Colonic mucosa (tissue), 4 donors: ENCODE measurements at places on chromosomes 2 and 18. TPM values are rescaled to one million over a fixed set of nuclear protein-coding genes. Genes with fewer than 3 reads are reported as not detected.

DNA sequence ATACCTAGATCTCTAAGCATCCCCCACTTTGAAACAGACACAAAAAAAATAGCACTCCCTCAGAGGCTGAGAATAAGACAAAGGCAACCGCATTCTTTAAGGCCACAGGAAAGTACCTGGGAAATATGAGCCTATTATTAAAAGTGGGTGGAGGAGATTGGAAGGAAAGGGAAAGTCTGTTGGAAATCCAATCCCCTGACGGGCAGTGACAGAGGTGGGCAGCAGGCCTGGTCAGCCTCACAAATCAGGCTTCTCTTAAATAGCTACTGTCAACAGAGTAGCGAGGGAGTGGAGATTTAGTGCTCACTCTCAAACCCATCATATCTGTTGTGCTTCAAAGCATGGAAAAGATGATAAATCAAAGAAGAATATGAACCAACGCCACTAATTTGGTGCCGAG, 324.4 kb downstream of the ALK start:
- no peak for DNase-seq

UCN gene
- total RNA-seq = 1.0 TPM

DNA sequence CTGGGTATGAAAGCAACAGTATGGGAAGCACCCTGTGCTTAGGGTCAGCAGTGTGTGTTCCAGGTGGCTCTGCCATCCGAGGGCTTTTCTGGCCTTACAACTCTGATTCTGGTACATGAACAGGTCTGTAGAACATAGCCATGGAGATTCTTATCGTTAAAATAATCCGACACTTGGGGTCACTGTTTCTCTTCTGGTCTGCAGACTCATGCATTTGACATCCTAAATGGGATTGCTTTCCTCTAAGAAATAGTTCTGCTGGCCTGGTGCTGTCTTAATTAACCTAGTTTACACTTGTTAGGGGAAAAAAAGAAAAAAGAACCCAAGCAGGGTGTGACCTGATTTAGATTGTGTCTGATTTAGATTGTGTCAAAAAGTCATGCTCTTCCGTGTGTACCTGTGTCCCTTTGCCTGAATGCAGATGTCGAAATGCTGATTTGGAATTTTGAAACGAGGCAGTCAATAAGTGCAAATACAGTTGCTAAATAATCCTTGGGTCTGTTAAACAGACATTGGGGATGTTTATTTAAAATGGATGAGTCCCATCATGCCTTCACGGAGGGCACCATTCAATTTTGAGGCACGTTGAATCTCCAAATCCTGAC, 59.6 kb downstream of the TRPM8 start:
- DNase-seq = no peak

NTSR2 gene
- not detected for total RNA-seq

DNA sequence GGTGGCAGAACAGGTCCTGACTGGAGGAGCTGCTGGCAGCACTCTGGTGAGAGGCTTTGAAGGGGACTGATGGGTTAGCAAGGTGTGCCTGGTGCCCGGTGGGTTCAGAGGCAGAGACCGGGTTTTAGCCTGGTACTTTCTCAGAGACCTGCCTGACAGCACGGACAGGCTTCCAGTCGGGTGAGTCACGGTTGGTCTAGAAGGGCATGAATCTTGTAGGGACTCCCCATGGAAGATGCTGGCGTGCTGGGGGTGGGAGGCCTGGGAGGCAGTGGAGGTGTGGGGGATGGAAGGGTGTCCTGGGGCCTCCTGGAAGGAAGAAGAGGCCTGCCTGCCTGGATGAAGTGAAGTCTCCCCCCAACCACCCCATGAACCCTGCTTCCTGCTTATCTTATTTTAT, 52.6 kb downstream of the ACKR3 start:
- DNase-seq = no peak

COBLL1 gene
- 20.7 TPM for total RNA-seq

- no peak for DNase-seq
Measured at GRCh38 chr18:35377875-35378573, 887 bp upstream of the ZNF396 start.

ANTXR1 gene
- 8.1 TPM for total RNA-seq

- DNase-seq = no peak
Measured at GRCh38 chr18:12907258-12907925, 23.4 kb upstream of the PTPN2 start.

DNA sequence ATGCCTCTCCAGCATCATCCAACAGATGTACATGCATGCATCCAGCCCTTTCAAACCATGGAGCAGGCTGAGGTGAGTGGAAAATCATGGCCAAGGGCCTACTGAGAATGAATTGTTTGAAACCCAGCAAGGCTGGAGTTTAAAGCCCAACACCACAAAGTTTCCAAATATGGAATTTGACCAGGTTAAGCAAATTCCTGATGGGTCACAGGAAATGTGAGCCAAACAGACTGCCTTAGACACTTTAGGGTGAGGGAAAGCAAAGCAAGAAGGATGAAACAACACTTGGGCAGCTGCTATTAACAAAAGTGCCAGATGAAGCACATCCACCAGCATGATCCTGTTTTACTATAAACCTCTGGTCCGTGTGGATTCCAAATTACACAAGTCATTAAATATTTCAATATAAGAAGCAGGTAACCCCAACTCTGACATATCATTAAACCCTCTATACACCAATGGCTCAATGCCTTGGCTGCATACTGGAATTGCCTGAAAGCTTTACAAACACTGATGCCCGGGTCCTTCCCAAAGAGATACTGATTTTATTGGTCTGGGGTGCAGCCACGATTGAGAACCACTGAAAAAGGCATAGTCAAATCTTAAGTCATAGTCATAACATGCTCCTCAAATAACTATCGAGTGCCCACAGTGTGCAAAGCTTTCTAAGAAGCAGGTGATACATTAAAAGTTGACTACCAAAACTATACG, 9.1 kb downstream of the KLF7 start:
- no peak for DNase-seq

- no peak for DNase-seq
Measured at GRCh38 chr2:9650119-9650821, 19.5 kb upstream of the YWHAQ start.

DNA sequence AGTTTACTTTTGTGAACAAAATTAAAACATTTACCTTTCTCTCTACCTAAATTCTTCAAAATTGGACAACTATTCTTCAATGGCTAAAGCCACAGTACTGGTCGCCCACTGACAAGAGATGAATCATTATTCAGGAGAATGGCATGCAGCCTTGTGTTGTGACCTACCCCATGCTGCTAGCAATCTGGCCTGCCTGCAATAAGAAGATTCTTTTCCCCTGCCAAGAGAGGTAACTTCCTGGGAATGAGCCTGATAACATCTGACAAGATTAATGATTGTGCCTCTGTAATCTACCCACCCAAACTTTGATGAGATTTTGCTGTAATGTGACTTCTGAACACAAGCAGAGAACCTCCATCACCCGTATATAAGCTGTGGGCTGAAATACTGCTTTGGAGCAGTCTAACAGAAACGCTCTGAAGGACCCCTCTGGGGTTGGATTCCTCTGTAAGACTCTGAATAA, 47.0 kb upstream of the ST3GAL5 start:
- DNase-seq = no peak

RNU2-63P gene
- total RNA-seq = 2.3 TPM

CHRNG gene
- not detected for total RNA-seq

GRCh38 chr18:8381821-8382459, 227.3 kb upstream of the RAB12 start:
- no peak for DNase-seq

- no peak for DNase-seq
Measured at GRCh38 chr18:56568986-56569385, 69.4 kb downstream of the TXNL1 start.

GRCh38 chr2:148998165-148998830, 40.2 kb upstream of the LYPD6B start:
- DNase-seq = no peak

DNA sequence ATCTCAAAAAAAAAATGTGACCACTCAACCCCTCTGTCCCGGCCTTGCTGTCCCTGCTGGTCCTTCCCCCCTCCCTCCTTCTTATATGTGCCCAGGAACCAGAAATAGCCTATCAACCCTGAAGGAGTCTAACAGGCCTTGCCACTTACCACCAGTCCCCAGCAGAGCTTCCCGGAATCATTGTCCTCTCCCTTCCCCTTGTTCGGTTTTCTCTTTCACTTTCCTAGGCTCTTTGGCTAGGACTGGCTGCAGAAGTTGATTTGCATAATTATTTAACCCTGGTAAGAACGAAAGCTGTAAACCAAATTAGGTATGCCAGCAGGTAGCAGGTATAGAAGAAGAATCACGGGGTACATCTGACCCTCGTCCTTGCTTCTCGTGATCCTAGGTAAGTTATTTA, 72.6 kb upstream of the ZNF532 start:
- no peak for DNase-seq

DNA sequence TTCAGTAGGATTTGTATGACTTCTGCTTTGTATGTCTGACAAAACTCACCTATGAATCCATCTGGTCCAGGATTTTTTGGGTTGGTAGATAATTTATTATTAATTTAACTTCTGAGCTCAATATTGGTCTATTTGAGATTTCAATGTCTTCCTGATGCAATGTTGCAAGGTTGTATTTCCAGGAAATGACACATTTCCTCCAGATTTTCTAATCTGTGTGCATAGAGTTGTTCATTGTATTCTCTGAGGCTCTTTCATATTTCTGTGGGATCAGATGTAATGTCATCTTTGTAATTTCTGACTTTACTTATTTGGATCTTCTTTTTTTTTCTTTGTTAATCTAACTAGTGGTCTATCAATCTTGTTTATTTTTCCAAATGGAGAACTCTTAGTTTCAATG, 584.7 kb upstream of the SETBP1 start:
- DNase-seq = no peak

DNAJC5G gene
- not detected for total RNA-seq

DNA sequence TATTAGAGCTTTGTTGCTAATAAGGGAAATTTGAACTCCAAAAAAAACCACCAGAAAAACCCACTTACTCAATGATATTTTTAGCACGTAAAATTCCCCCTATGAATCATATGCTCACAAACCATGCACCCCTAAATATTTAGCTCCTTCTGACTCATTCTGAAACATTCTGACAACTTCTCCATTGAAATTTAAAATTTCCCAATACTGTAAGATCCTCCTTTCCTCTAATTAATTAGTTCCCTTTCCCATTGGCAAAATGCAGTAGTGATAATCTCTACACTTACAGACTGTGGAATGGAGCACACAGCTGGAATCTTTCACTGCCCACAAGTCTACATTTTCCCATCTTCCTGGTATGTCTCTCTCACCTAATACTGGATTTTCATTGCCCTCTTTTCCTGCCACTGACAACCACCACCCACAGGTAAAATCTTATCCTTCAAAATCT, 215.8 kb upstream of the ACVR2A start:
- no peak for DNase-seq

DNA sequence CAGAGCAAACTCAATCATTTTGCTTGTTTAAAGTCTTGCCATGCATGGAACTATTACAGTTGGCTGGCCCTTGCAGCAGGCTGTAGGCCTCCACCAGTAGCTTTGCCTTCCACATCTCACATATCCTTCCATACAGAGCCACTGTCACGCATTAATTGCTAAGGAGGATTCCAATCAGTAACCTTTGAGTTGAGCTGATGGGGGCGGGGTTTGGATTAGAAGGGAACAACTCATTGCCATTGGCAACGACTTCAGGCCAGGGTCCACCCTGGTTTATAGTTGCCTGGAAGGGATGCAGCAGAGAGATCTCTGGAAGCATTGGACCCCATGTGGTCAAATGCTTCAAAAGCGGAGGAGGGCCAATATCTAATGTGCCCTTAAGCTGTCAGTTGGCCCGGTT, 63.3 kb upstream of the TTC39C start:
- no peak for DNase-seq

- DNase-seq = no peak
Measured at GRCh38 chr2:238438856-238439849, 12.4 kb downstream of the ASB1 start.

DNA sequence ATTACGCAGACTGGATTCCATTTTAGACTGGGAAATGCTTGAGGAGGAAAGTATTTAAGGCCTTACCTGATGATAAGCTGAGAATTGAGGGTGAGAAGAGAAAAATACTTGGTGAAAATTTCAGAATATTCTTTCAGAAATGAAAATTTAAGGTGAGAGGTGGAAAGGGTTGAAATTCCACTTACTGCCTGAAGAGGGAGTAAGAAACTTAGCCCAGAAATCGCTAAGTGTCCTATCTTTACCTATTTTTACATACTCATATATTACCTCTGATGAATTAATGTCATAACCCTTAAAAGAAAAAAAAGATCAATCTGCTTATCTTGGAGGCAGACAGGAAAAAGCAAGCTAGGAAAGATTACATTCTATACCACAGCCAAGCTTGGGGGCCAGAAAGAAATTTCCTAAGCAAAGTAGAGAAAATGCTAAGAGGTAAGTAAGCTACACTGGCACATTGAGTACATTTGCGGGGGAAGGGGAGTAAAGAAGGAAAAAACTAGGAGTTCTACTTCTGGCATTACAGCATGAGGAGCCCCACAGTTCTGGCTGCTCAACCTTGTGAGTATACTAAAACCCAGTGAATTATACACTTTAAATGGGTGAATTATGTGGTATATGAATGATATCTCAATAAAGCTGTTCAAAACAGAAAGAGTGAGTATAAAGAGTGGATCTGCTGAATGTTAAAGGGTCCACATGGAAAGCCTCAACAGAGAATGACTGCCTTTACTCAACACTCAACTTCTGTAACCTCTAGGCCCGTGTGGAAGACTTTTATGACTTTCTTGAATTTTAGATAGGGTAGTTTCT, 33.8 kb downstream of the SMC6 start:
- DNase-seq = no peak

DNA sequence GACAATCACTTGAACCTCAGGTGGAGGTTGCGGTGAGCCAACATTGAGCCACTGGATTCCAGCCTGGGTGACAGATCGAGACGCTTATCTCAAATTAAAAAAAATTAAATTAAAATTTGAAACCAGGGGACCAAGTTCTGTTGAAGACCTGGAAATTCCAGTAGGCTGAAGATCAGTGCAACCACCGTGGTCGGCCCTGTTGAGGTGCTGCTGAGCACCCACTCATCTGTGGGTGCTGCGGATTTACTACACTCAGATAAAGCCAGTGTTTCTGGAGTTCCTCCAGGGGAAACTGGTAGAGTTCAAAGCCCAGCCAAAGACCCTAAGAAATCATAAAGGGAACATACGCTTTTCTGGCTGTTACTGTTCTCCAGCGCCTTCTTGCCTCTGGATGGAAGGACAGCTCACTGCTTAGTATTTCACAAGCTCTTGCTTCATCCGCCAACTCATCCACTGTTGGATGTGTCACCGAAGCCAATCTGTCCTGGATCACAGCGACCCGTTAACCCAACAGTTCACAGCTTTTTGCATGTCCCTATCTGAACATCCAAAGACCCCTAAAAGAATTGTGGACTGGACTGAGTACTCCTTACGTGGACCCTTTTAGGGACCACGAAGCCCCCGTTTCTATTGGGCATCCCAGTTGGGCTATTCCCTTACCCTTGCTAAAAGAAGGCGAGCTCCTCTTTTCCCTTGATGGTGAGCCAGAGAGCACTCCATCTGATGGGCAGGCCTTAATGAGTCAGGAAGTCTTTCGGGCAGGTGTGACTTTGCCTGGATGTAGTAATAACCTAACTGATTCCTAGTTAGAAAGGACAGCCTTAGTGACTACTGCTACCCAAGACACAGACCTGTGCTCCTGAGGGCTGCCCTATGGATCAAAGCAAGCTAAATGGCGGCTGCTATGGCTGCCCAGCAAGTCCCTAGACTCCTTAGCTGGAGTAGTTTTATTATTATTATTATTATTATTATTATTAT, 6.0 kb upstream of the ALPP start:
- no peak for DNase-seq
